Cardiac septum (tissue), 1 donor: ENCODE measurements at places on chromosomes 2 and 18. TPM values are rescaled to one million over a fixed set of nuclear protein-coding genes. Genes with fewer than 3 reads are reported as not detected.

The ASPRV1 gene
- total RNA-seq = 0.81 TPM

The OST4 gene
- 339 TPM for total RNA-seq

The IL36RN gene
- total RNA-seq = not detected

The MBP gene
- total RNA-seq = 37.7 TPM

The ANKAR gene
- 10.3 TPM for total RNA-seq

The AGXT gene
- total RNA-seq = not detected

The MYL12B gene
- 228 TPM for total RNA-seq

The PTPRM gene
- total RNA-seq = 132 TPM

The GPR35 gene
- total RNA-seq = 1.5 TPM

The CFAP65 gene
- not detected for total RNA-seq

The SERPINB4 gene
- total RNA-seq = not detected

The ITGB6 gene
- 0.05 TPM for total RNA-seq

The STAT4 gene
- 37.8 TPM for total RNA-seq

The LRP1B gene
- 0.27 TPM for total RNA-seq

The GKN2 gene
- total RNA-seq = not detected

The RGPD4 gene
- 0.19 TPM for total RNA-seq

The CCL20 gene
- total RNA-seq = not detected

The SLC35G4 gene
- not detected for total RNA-seq

The CRYBA2 gene
- not detected for total RNA-seq
